ENCODE measurements at places on chromosomes 5 and 9.

DNA sequence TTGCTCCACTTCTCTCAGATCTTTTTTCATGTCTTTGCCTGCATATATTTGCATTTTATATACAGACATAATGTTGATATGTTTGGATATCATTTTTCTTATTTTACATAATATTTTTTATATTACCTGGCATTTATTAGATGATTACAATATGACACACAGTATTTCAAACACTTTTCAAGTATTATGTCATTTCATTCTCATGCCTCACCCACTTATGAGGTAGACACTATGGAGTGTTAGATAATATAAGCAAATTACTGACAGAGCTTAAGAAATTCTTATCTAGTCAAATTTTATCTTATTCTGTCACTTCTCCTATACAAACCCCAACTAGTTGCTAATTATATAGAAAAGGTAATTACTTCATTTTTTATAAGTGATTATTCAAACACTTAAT is 11.1 kb downstream of the LURAP1L start:
- DNase-seq = no peak

- no peak for DNase-seq
Measured at GRCh38 chr5:176737746-176738636, 72.4 kb upstream of the UNC5A start.

- no peak for DNase-seq
Measured at GRCh38 chr9:38158628-38159027, 89.6 kb upstream of the SHB start.

GRCh38 chr5:94689908-94690307 is 71.4 kb downstream of the SLF1 start:
- no peak for DNase-seq

- DNase-seq = no peak
Measured at GRCh38 chr5:159181152-159181551, 28.2 kb downstream of the RNF145 start.

DNA sequence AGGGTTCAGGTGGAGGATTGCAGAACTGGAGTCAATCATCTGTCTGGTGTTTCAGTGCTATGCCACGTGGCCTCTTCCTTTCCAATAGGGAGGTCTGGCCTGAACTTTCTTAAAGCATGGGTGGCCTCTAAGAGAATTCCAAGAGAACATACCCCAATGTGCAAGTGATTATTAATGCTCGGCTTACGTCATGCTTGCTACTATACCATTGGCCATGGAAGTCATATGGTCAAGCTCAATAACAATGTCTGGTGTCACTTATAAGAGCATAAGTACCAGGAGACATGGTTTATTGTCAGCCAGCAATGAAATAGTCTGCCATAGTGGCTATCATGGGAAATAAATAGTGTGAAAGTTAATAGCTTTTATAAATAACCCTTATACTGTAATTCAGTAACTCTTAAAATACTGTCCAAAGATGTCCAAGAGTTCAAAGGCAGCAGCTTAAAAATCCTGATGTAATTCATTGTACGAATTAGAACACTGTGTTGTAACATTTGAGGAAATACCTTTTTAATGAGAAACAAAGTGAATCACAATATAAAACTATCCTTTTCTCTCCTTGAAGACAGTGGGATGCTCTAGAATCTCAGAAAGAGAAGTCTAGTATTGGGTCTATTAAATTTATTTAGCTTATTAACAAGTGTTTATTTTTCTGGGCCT is 355.4 kb upstream of the PRR16 start:
- DNase-seq = no peak

DNA sequence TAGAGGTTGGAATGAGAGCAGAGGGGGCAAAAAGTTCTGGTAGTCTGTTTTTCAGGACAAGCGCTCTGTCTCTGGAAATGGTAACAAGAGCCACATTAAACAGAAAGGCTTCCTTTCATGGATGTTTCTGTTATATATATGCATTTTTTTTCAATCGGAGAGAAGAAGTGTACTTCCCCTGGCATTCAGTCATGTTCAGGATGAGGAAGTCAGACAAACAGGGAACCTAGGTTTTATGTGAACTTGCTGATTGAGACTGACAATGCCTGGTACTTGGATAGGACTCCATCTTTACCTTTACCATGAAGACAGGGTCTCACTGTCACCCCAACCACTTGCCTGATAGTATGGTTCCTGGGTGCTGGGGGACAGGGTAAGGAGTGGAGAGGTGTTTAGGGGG is 30.1 kb upstream of the ZBED3 start:
- no peak for DNase-seq

DNA sequence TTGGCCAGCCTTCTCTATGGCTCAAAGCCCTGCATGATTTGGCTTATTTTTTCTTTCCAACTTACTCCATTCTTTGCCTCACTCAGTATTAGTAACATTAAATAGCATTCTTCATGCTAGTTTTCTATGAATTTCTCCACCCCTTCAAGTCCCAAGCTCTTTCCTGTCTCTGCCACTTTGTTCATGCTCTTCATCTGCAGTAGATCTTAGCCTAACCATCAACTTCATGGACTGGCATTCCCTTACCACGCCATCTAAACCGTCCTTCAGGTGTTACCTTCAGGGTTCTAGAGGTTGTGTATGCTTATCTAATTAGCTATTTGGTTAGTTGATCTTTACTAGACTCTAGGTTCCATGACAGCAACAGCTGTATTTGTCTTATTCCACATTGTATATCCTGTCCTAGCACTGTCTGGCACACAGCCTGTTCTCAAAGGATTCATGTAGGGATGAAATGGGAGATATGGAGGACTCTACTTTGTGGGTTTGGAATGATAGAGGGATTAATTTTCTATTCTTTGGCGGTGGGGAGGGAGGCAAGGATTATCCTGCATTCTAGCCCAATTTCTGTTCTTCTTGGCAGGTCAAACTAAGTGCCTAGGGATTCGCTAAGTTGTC is 26.4 kb downstream of the TMEM167A start:
- no peak for DNase-seq
